Stimulated activated naive CD8-positive, alpha-beta T cell treated with anti-CD3 and anti-CD28 coated beads, Interleukin-15, amount 100 ng/mL, for 72 hours (primary cell): ENCODE measurements at places on chromosomes 2 and 18.

DNA sequence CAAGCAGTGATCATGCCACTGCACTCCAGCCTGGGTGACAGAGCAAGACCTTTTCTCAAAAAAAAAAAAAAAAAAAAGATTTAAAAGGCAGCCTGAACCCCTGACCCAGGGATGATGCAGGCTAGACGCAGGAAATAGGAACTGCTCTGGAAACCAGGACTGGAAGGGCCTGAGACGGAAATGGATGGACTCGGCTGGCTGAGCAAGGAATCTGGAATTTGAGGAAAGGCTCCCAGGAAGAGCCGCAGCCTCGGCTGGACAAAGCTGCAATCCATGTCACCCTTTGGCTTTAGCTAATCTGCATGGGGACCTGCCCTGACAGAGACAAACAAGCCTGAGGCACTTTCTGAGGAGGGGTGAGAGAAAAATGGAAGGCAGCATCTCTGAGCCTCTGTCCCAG is 55.0 kb upstream of the DAPL1 start:
- DNase-seq: no peak

GRCh38 chr18:49851624-49852023 is 38.3 kb upstream of the ACAA2 start:
- no peak for DNase-seq

DNA sequence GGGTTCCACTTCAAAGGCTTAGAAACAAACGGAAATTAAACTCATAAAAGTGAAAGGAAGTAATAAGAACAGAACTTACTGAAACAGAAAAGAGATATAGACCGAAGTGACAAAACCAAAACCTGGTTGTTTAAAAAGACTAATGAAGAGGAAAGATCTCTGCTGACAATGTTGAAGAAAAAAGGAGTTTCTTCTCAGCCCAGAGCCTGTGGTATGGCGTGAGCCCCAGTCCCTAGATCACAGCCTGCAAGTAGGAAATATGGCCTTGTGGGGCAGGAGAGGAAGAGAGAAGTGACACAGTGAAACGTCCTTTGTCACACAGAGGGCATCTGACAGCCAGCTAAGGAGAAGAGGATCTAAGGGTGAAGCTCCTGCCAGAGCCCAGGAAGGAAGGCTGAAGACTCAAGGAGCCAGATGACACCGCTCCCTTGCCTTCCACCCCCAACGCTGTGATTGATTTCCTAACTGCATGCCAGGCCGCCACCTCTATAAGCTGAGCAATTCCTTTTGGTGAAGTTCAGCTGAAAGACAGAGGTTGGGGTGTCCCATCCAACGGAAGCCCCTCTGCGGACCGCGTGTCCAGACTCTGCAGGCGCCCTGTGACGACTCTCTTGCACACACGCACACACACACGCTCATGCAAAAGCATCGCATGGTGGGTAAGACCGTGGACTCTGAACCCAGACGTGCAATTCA is 141.1 kb downstream of the HDAC4 start:
- DNase-seq: peak; percentile 49

DNA sequence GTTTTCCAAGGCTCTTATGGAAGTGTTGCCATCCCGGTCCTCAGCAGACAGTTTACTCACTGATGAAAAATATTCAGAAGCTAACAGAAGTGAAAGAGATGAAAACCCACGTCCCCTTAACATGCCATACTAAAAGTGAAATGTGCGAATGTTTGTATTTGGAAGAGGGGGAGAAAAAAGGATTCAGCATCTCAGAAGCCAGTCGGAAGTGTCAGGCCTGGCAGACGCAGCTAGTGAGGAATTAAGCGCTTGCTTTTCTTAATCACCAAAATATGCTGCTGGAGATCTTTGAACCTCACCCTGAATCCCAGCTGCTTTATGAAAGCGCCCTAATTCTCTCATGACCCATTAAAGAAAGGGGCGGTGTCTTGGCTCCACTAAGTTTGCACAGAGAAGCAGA is 653.7 kb downstream of the DCDC2C start:
- no peak for DNase-seq

- peak; percentile 28 for DNase-seq
Observed at GRCh38 chr2:239143858-239144712, 256.7 kb downstream of the HDAC4 start.

- DNase-seq: no peak
Observed at GRCh38 chr2:241494311-241494908, 14.0 kb downstream of the STK25 start.

DNA sequence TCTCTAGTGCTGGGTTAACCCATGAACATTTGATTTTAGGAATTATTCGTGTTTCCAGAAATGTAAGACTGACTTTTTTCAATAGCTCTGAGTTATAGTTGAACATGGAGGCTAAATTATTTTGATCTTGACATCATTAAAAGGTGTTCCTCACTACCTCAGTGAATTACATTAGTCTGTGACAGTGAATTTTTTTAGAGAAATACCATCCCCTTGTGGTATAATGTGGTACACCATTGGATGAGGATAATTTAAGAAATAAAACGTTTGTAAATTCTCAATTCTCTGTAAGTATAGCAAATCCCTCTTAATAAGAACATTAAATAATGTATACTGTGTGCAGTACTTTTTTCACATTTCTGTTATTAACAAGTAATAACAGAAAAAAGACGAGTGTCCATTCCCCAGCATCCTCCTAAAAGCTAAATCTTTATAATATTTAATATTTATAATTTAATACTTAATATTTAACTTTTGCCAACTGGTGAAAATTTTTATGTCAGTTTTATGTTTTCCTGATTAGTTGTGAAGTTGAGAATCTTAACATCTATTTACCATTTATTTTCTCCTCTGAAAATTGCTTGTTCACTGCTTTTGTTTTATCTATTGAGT is 70.3 kb upstream of the CWC22 start:
- no peak for DNase-seq

- DNase-seq: no peak
Observed at GRCh38 chr18:60978338-60978737, 354.9 kb upstream of the CDH20 start.

GRCh38 chr2:173751245-173751975 is 213.8 kb downstream of the SP3 start:
- DNase-seq: no peak

DNA sequence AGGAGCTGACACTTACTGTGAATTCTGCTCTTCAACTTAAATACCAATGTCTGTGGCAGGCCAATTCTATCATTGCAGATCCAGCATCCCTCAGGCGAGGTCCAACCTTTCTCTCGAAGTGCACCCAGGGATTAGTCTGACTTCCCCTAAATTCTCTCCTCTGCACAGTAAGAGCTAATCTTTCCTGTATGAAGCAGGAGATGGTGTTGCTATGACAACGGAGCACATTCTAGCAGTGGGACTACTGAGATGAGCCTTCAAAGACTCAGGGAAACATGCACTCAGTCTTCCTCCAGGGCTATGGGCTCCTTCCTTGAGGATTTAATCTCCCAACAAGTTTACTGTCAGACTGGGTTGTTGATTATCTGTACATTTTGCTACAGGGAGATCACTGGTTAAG is 176.3 kb downstream of the NOL4 start:
- DNase-seq: no peak

DNA sequence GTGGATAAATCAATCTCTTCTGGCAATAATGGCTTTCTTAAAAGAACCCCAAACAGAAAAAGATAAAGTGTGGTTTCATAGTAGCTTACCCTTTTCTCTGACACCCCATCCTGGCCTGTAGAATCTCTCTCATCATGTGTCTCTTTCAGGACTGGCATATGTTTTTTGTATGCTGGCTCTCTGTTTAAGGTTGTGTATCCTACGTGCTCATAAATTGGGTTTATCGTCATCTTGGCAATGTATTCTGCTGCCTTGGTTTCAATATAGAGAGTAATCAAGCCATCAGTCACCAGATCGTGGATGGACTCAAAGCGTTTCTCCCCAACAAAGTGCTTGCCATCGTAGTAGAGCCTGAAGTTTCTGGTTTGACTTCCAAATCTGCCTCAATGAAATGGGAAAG is 113.5 kb upstream of the CHRNA1 start:
- no peak for DNase-seq

DNA sequence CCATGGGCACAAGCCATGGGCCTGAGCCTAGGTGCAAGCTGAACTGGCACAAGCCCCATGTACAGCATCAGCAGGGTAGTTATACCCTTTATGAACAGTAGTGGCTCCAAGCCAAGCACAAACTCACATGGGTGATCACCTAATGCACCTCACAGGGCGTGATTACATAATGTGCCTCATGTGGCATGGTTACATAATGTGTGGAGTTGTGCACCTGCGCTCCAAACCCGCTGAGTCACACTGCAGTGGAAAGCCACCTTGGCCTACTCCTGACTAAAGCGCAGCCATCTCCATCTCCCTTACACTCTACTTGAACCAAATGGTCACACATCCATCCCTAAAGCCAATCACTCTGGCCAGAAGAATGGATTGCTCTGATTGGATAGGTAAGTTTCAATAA is 279.7 kb downstream of the MBD2 start:
- DNase-seq: no peak

GRCh38 chr18:80241919-80242777 is 5.2 kb downstream of the PARD6G start:
- DNase-seq: no peak

DNA sequence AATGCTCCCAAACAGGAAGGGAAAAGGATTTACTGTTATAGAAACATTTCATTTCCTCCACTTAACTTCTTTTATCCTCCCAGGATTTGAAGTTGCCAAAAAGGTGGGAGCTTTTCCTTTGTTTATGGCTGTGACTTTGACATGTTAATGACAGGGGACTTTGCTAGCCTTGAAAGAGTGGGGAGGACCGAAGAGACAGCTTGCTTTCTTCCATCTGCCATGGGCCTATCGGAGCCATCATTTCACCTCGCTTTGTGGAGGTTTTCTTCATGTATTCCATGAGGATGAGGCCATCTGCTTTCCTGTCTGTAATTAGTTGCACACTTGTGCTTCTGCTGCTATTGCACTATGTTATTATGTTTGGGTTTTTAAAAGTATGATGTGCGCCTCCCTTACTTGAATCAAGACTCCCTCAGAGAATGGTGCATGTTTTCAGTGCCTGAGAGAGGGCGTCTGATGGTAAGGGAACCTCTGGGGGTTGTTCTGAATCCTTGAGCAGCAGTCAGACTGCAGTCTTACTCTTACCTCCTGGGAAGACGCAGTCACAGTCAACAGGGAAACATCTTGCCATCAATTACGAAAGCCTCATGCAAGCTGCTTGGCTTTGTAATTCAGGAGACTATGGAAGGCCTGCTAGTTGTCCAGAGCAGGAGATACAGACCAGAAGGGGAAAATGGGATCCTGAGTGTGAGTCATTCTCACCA is 173.3 kb upstream of the MGAT5 start:
- DNase-seq: no peak

GRCh38 chr2:120678251-120678650 is 57.4 kb upstream of the GLI2 start:
- no peak for DNase-seq

- no peak for DNase-seq
Observed at GRCh38 chr2:47078541-47079482, 76.3 kb downstream of the STPG4 start.

DNA sequence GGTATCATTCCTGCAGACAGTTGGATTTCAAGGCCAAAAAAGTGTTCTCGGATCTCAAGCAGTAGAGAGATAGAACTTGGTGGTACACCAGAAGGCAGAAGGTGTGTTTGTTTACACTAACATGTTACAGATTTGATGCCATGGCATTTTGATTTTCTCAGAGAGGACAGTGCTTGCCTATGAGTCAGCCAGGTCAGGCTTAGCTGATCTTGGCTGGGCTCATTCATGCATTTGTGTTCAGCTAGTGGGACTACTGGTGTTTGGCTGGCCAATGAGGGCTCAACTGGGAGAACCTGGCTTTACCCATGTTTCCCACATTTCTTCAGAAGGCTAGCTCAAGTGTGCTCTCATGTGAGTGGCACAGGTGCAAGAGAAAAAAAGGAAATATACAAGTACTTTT is 162.0 kb downstream of the C1D start:
- DNase-seq: no peak

GRCh38 chr2:148650881-148651280 is 6.3 kb downstream of the EPC2 start:
- DNase-seq: no peak

- no peak for DNase-seq
Observed at GRCh38 chr2:121052521-121052920, 232.5 kb downstream of the TFCP2L1 start.

DNA sequence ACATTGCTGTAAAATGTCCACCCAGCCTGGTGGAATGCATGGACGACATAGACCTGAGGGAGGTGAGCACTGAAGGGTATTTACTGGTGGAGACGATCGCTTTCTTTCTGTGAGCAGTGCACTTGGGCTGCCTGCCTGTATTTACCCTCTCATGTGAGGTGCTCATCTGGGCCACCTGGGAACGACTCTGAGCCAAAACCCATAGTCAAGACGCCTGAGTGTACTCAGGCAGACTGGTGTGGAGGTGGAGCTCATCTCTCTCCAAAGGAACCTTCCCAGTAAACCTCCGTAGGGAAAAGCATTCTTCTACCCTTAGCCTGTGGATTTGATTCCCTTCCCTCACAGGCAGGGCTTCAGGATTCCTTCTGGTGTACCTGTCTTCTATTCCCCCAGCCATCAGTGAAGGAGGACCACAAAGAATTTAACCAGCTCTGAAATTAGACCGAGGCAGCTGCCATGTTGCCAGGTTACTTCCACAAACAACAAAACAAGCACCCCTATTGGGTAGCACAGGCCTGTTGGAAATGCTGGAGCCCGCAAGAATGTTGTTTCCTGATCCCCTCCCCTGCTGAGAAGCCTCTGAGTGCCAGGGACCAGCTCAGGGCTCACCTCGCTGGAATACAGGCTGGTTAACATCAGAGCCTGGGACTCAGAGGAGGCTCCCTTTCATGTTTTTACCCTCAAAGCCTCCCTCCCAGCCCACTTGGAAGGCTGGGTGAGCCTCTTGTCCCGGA is 47.5 kb upstream of the TXNDC2 start:
- DNase-seq: no peak
